ENCODE measurements at places on chromosomes 7 and 10. TPM values are rescaled to one million over a fixed set of nuclear protein-coding genes. Genes with fewer than 3 reads are reported as not detected.

DNA sequence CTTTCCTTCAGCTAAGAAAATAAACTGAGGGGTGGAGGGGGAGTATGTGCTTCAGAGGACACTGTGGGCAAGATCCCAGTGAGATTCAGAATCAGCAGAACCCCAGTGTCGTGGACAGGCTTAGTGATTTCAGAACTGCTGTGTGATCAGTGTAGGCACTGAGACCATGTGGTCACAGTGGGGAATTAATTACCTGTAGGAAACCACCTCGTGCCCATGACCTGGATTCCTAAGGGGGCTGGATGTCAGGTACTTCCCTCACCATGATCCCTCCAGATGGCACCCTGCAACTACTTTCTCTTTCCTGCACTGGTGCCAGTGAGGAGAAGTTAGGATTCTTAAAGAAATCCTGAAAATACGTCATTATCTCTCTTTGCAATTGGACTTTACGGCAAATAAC lies 64.4 kb downstream of the HBP1 start:
- H3K4me3 ChIP-seq = no peak overlapping the region
- DNase-seq = peak; percentile 13
- H3K27me3 ChIP-seq = no peaks in the 10 kb centered on the region
- H3K27ac ChIP-seq = no peak overlapping the region

DNA sequence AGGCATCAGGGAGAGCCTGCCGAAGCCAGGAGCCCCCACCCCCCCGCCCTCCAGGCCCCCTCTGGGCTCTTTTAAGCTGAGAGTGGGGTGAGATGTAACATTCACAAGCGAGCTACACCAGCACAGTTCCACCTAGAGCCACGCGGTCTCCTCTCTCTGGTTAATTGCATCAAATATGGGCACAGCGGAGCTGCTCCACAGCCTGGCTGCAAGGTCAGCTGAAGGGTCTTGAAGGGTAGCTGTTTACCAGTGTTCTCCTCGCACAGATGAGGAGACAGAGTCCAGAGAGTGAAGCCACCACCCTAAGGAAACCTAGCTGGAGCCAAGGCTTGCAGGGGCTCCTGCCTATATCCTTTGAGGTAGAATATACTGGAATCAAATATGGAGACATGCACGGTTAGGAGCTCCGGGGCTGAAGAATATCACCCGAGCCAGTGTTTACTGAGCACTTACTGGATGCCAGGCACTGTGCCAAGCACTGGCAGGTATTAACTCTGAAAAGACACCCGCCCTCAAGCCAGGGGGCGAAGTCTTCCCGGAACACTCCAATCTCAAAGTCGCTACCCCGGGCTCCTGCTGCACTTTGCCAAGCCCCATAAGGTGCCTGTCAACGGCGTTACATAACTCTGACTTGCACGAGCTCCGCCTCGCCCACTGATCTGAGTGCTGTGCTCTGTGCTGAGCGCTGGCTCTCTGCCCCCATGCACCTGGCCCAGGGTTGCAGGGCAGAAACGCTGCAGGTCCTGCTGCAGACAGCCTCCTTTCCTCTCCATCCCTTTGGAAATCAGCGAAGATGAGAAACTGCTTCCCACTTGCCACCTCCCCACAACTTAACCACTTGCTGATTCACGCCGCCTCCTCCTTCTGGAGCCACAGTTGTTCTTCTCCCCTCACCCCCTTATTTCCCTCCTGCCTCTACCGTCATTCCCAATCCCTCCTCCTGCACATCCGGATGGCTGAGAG lies 5.4 kb downstream of the CHST15 start:
- H3K36me3 ChIP-seq = no peaks in the 10 kb centered on the region
- H3K4me1 ChIP-seq = no peaks in the 10 kb centered on the region
- peaks cover 10% of the 10 kb centered on the region for H3K27me3 ChIP-seq
- DNase-seq = no peak
- no peak overlapping the region for H3K4me3 ChIP-seq

DNA sequence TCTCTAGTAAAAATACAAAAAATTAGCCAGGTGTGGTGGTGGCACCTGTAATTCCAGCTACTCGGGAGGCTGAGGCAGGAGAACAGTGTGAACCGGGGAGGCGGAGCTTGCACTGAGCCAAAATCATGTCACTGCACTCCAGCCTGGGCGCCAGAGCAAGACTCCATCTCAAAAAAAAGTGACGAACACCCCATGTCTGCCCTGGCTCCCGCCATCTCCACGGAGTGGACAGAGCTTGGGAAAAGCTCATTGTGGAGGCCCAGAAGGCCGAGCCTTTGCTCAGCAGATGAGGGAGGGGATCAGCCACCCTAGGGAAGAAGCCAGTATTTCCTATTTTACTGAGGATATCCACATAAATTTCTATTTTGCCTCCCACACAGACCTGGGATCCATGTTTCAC lies 136.8 kb downstream of the DIP2C start:
- no peaks in the 10 kb centered on the region for H3K36me3 ChIP-seq
- no peak overlapping the region for H3K4me3 ChIP-seq
- no peaks in the 10 kb centered on the region for H3K4me1 ChIP-seq
- DNase-seq = no peak
- H3K27ac ChIP-seq = no peak overlapping the region

DNA sequence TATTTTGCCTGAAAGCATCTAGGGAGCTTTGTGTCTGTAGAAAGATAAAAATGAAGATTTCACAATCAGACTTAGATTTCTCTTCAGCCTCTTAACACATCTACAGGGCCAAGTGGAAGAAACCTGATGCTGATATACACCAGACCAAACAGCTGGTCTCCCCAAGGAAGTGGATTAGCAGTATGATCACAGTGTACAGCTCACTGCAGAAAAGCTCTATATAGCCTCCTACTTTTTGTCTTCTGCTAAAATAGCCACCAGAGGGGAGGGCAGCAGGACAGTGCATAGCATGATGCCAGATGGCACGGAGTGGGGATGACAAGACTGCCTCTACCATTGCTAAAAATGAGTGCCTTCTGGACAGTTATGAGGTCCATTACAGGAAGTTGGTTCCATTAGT lies 16.0 kb downstream of the FAM13C start:
- no peaks in the 10 kb centered on the region for H3K27me3 ChIP-seq
- no peak for DNase-seq
- H3K4me1 ChIP-seq = no peaks in the 10 kb centered on the region
- no peak overlapping the region for H3K4me3 ChIP-seq
- H3K27ac ChIP-seq = no peak overlapping the region

GRCh38 chr10:59865101-59865500 lies 41.3 kb downstream of the CCDC6 start:
- H3K4me1 ChIP-seq = peaks cover 7% of the 10 kb centered on the region
- H3K36me3 ChIP-seq = no peaks in the 10 kb centered on the region
- H3K27ac ChIP-seq = no peak overlapping the region

DNA sequence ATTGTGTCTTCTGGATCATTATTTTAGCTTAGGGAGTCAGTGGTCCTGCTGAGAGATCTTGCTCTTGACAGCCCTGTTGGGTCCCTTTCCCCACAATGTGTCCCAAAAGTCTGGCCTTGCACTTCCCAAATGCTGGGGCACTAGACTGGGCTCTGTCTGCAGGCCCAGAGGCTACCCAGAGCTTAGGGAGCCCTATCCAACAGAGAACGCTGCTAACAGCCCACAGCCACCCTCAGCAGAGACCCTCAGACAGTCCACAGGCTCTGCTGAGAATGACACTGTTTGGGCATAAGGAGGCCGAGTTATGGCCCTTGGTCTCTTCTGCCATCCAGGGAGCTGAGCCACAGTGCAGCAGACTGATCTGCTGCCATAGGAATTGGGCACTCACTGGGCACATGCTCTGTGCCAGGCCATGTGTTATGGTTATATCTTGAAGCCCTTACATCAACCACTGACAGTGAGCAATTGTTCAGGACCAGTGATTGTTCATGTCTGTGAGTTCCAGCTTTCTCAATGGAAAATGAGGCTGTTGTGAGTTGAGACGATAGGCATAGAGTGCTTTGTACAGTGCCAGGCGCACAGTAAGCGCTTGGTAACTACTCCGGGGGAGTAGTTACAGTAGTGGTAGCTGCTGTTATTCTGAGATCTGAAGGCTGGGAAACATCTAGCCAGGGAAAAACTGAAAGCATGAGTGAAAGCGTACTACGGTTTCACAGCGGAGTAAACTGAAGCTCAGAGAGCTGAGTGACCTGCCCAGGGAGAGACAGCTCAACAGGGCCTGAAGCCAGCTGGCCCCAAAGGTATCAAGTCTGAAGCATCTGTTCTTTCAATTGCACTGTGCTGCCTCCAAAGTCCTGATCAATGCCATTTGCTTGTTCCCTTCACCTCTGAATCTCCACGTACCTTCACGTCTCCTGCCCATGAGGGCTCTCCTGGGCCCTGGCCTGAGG lies 77.6 kb upstream of the PRLHR start:
- no peaks in the 10 kb centered on the region for H3K27me3 ChIP-seq
- no peak overlapping the region for H3K4me3 ChIP-seq
- H3K36me3 ChIP-seq = no peaks in the 10 kb centered on the region
- DNase-seq = no peak
- H3K4me1 ChIP-seq = no peaks in the 10 kb centered on the region

- no peaks in the 10 kb centered on the region for H3K36me3 ChIP-seq
- peaks cover 14% of the 10 kb centered on the region for H3K27me3 ChIP-seq
- no peak overlapping the region for H3K4me3 ChIP-seq
- no peak overlapping the region for H3K27ac ChIP-seq
- H3K4me1 ChIP-seq = no peaks in the 10 kb centered on the region
Measured at GRCh38 chr10:100653957-100654781, 91.2 kb upstream of the PAX2 start.

DNA sequence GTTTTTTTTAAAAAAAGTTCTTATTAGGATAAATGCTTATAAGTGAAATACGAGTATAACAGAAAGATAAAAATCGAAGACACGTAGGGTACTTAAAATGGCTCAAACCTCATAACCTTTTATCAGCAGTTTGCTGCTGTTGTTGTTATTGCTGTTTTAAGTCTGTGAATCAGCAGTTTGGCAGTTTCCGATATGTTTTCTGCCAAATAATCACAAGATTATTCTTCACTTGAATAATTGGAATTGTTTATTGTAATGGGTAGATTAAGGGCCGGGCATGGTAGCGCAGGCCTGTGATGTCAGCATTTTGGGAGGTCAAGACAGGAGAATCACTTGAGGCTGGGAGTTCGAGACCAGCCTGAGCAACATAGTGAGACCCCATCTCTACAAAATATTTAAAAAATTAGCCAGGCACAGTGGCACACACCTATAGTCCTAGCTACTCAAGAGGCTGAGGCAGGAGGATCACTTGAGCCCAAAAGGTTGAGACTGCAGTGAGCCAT lies 177.6 kb downstream of the VTI1A start:
- H3K27ac ChIP-seq = no peak overlapping the region
- no peaks in the 10 kb centered on the region for H3K4me1 ChIP-seq
- no peak overlapping the region for H3K4me3 ChIP-seq
- no peaks in the 10 kb centered on the region for H3K27me3 ChIP-seq

DNA sequence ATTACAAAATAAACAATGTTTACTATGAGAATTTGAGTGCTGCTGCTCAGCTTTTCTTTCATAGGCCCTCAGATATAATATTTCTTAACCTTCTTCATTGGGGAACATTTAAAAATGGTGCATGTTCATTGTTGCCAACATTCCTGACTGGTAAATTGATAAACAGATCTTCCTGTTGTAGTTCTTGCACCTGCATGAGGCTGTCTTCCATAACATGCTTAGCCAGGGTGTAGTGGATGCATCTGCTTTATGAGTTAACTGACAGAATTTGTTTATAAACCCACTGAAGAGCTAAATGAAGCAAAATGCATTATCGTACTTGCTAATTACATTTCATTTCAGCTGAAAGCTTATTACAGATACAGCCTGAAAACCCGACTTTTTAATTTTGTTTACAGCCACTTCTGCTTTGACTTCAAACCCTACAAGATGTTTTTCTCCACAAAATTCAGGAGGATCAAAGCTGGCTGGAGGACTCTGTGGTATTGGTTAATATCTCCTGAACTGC lies 177.2 kb downstream of the SEM1 start:
- H3K36me3 ChIP-seq = no peaks in the 10 kb centered on the region
- no peak overlapping the region for H3K4me3 ChIP-seq
- no peaks in the 10 kb centered on the region for H3K4me1 ChIP-seq

Gene TRPV5
- not detected for polyA plus RNA-seq

Gene SERPINE1
- 0.83 TPM for polyA plus RNA-seq
